Activated naive CD8-positive, alpha-beta T cell treated with anti-CD3 and anti-CD28 coated beads, Interleukin-2, amount 10 ng/mL, durations not matched to agents 7 days and 5 days (primary cell): ENCODE measurements at places on chromosomes 12 and 14.

DNA sequence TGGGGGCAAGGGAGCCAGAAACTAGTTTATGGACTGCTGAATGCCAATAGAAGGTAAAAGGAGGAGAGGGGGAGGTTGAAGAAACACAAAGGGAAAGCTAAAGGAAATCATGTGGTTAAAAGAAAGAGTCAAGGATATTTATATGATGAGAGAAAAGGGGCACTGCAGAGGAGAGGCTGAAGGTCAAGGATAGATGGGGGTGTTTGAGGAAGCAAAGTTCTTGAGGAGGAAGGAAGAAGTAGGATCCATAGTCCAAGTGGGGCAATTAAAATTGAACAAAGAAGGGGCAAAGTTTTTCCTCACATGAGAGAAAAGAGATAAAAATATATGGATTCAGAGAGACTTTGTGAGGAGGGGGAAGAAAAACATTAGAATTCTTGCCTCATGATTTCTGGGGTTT is 10.1 kb upstream of the DBX2 start:
- DNase-seq, result no peak

GRCh38 chr12:70243510-70244371 is 508 bp downstream of the CNOT2 start:
- DNase-seq, result peak; percentile 61

DNA sequence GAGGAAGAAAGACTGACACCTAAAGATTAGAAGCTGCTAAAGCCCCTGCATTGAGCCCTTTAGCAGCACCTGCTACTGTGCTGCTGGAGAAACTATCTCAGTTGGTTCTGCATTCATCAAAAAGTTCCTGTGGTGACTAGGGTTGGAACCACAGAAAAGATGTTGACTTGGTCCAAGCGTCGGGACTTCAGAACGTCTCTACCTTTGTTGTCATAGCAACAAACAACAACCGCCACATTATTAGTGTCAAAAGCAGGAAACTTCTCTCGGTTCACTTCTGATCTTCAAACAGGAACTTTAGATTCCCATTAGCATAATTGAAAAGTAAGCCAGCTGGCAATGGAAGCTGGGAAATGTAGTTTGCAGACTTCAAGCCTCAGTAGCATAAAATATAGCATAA is 368.0 kb downstream of the SEC23A start:
- DNase-seq, result no peak

GRCh38 chr12:2559931-2560330 is 234.8 kb upstream of the FKBP4 start:
- no peak for DNase-seq

GRCh38 chr14:55814873-55815272 is 234.9 kb downstream of the KTN1 start:
- no peak for DNase-seq

DNA sequence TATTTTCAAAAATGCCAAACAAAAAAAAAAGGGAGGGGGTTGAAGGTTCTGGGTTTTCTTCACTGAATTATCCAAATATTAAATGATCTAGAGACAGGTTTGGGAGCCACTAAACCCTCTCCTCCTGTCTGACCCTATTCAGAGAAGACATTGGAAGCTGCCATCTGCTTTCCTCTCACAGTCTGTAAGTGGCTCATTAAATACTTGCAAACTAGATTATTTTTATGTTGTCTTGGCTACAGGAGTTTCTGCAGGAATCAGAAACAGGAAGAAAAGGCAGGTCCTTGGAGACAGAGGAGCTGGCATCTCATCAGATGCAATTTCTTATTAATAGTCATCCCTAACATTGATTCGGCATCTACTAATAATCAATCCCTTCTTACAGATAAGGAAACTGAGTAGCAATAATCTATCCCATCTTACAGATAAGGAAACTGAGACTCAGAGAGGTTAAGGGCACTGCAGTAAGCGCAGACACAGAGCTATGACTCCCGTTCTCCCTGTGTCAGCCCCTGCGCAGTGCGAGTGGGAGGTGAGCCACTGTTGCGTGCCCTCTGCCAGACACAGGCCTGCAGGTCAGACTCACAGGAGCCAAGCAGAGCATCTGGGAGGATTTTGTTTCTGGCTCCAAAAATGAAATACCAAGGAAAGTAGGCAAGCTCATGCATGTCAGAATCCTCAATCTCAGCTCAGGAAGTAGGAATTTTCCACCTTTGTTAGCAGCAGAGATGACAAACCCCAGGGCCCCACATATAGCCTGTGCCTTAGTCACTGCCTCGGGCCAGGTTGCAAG is 11.0 kb downstream of the BDKRB2 start:
- DNase-seq, result no peak

- DNase-seq, result no peak
Measured at GRCh38 chr12:54442961-54443360, 23.9 kb upstream of the ITGA5 start.

- no peak for DNase-seq
Measured at GRCh38 chr12:43332977-43333640, 218.9 kb downstream of the ADAMTS20 start.

DNA sequence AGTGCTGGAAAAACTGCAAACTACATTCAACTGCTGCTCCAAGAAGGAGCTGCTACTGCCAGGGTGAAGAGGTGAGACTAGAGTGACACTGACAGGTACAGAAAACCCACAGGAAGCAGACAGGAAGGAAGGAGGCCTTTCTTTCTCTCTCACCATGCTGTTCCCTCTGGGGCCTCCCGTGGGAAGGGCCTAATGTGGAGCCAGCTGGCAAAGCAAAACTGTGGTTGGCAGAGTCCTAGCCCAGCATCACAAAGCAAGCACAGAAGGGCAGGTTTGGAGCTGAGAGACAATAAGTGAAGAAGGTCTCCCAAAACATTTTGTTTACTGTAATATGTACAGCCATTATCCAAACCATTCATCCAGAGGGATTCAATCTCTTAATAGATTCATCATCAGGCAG is 122.5 kb upstream of the MAX start:
- no peak for DNase-seq

GRCh38 chr12:128267651-128268378 is 845 bp downstream of the TMEM132C start:
- DNase-seq, result peak; percentile 25

DNA sequence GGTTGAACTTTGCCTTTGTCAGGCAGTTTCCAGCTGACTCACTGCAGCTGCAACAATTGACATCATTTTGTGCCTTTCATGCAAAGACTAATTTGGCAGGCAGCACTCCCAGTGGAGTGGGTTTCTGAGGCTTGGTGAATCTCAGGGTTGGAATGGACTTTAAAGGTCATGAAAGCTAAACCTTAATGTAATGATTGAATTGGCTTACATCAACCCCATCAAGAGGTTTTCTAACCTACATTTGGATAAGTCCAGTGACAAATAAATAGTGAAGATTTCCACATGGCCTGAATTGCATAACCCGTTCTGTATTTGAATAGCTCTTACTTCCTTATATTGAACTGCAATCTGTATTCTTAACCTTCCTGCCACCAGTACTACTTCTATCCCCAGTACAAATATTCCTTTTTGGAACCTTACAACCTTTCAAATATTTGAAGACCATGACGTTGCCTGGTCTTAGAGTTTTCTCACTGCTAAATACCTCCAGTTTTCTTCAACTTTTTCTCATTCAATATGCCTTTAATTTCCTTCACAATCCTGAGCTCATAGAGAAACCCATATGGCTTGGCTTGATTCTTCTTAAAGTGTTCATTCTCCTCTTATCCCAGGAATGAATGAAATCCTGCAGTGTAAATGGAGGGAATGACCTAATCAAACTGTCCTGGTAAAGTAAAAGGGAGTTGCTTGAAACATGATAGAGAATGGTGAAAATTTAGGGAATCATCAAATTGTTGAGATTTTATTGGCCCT is 168.1 kb upstream of the NOVA1 start:
- no peak for DNase-seq

DNA sequence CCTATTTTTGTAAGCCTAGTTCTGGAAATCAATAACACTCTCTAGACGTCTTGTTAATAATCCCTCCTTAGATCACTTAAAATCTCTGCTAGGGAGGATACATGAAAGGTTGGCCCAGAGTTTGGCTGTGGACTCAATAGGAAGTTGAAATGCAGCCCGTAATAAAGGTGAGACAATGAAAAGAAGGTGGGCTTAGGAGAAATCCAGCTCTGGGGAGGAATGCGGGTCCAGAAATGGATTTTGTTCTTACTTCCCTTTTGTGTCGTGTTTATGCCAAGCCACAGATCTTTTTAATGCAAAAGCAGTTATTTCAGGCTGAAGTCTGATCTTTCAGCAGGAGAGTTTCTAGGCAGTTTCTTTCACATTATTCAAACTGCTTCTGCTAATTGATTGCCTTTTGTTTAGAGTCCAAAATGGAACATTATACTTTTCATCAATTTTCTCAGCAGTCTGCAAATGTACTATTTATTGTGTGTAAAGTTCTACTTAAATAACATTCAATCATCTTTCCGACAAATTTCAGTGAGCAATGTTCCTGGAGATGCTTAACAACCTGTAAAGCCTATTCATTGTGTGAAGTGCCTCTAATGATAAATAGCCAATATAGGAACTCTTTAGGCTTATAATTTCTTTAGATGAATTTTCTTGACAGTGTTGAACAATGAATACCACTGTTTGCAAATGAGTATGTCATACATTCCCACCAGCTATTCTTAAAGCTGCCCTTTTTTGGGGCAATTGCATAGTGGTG is 252.9 kb upstream of the KRR1 start:
- DNase-seq, result no peak

GRCh38 chr12:86387591-86388145 is 131.5 kb upstream of the MGAT4C start:
- DNase-seq, result no peak
